ENCODE measurements at places on chromosomes 6 and 20.

- no peak overlapping the region for H3K4me3 ChIP-seq
- no peak for DNase-seq
- no peak overlapping the region for H3K27ac ChIP-seq
- H3K27me3 ChIP-seq = no peaks in the 10 kb centered on the region
Observed at GRCh38 chr6:143513410-143513809, 1.9 kb upstream of the FUCA2 start.

DNA sequence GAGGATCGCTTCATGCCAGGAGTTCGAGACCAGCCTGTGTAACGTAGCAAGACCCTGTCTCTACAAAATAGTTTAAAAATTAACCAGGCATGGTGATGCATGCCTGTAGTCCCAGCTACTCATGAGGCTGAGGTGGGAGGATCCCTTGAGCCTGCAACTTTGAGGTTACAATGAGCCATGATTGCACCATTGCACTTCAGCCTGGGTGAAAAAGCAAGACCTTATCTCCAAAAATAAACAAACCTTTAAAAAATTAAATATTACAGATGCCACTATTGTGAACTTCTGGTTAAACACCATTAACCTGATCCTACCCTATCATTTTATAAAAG lies 116.8 kb downstream of the ARHGAP18 start:
- no peaks in the 10 kb centered on the region for H3K36me3 ChIP-seq
- no peaks in the 10 kb centered on the region for H3K4me1 ChIP-seq
- H3K27me3 ChIP-seq = no peaks in the 10 kb centered on the region
- H3K4me3 ChIP-seq = no peak overlapping the region

DNA sequence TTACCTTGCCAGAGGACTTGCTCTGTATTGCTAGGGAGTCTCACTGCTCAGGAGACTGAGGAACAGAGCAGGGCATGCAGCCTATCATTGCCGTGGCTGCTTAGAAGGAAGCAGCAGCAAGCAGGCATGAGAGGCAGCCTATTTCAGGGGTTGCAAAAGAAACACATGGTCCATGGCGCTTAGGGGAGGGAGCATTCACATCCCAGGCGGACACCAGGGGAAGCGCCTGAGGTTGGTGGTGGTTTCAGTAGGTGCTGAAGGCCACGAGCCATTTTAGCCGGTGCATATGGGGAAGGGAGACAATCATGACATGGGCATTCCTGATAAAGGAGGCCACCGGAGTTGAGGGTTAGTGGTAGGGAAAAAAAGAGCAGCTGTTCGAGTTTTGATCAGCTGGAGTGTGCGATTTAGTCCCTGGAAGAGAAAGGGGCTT lies 20.9 kb downstream of the FARS2 start:
- DNase-seq = no peak
- no peak overlapping the region for H3K27ac ChIP-seq
- no peak overlapping the region for H3K4me3 ChIP-seq
- H3K36me3 ChIP-seq = no peaks in the 10 kb centered on the region
- H3K27me3 ChIP-seq = no peaks in the 10 kb centered on the region
- peaks cover 4% of the 10 kb centered on the region for H3K4me1 ChIP-seq

- H3K27ac ChIP-seq = no peak overlapping the region
- no peak for DNase-seq
- H3K36me3 ChIP-seq = no peaks in the 10 kb centered on the region
- no peak overlapping the region for H3K4me3 ChIP-seq
Observed at GRCh38 chr6:112005013-112005371, 48.9 kb upstream of the CCN6 start.

- DNase-seq = peak; percentile 54
- no peak overlapping the region for H3K4me3 ChIP-seq
Observed at GRCh38 chr6:41439524-41440418, 104.4 kb downstream of the NCR2 start.

DNA sequence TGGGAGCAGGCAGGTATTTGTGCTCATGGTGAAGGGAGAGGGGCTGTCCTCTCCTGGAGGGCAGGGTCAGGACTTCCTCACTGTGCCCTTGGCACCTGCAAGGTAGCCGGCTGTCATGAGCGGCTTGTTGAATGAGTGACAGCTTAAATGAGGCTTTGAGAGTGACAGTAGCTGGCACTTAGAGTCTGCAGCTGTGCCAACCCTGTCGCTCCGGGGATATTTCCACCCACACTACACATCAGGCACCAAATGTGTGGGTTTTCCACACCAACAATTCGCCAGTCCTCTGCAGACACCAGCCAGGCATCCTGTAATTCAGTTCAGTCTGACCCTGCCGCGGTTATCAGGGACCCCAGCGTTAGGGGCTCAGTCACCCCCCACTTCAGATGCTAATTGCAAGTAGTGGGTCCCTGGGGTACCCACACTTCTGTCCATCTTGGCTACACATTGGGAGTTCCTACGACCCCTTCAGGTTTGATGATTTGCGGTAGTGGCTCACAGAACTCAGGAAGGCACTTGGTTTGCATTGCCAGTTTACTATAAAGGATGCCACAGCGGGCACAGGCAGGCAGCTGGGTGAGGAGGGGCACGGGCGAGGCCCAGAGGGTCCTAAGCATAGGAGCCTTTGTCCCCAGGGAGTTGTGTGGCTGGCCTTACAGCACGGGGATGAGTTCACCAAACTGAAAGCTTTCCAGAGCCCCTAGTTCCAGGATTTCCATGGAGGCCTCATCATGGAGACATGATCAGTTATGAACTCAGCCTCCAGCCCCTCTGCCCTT lies 9.1 kb downstream of the MTG2 start:
- no peaks in the 10 kb centered on the region for H3K27me3 ChIP-seq
- DNase-seq = no peak
- H3K4me1 ChIP-seq = no peaks in the 10 kb centered on the region
- H3K4me3 ChIP-seq = no peak overlapping the region
- H3K27ac ChIP-seq = no peak overlapping the region

DNA sequence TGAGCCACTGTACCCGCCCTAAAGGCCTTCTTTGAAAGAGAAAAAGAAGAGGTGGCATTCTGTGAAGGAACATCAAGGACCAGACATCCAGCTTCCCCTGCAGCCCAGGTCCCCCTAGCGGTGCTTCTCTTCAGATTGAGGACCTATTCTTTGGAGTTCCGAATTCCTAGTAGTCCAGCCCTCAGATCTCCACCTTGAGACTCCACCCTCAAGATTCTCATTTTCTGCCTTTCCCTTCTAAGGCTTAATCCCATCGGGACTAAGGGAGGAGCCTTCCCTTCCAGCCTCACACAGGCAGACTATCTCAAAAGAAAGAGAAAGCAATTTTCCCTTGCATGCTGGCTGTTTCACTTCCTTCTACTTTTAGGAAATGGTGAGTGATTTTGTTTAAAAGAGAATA lies 32.5 kb downstream of the MUC22 start:
- peak; percentile 18 for DNase-seq
- no peaks in the 10 kb centered on the region for H3K36me3 ChIP-seq
- H3K4me3 ChIP-seq = no peak overlapping the region

DNA sequence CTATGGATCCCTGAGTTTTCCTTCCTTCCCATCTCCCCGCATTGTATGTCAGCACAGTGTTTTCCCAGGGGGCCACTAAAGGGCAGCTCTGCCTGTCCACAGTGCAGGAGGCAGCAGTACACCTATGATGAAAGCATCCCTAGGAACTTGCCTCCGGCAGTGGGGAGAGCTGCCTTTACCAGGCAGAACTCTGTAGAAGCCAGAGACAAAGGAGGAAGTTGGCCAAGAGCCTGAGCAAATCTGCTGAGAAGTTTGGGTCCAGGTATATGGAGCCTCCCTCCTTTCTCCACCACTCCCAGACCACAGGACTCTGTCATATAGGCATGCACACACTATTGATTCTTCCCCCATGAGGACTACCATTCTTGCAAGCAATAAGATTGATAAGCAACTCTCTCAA lies 282.7 kb downstream of the TBC1D7 start:
- H3K4me3 ChIP-seq = no peak overlapping the region
- H3K4me1 ChIP-seq = no peaks in the 10 kb centered on the region

GRCh38 chr20:34083137-34083536 lies 28.9 kb downstream of the EIF2S2 start:
- H3K27ac ChIP-seq = no peak overlapping the region
- DNase-seq = no peak
- no peaks in the 10 kb centered on the region for H3K27me3 ChIP-seq

GRCh38 chr6:138346302-138347195 lies 31.2 kb upstream of the SMIM28 start:
- no peak for DNase-seq
- no peak overlapping the region for H3K27ac ChIP-seq
- H3K36me3 ChIP-seq = no peaks in the 10 kb centered on the region
- H3K4me1 ChIP-seq = no peaks in the 10 kb centered on the region
- no peaks in the 10 kb centered on the region for H3K27me3 ChIP-seq
- H3K4me3 ChIP-seq = no peak overlapping the region

DNA sequence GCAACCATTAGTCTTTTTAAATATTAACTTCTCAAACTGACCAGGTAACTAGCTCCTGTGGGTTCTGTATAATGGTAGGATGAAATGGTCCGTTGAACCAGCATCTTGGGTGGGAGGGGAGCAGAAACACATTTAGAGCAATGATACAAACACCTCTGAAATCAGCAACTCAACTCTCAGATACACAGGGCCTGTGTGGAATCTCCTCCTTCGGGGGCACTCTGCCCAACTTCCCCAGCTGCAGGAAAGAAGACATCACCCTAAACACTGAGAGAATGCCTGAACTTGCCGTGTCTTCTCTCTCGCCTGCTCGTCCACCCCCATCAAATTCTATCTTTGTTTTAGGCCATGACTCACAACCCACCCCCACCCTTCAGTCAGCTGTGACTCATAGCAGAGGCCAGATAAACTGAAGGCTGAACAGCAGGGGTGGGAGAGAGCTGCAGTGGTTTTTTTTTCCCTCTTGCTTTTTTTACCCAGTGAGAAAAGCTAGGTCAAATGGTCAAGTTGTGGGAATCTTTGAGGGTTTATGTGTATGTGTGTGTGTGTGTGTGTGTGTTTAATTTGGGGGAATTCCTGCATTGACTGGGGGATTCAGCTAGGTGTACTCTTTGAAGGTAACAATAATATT lies 593.4 kb upstream of the JAG1 start:
- H3K4me1 ChIP-seq = no peaks in the 10 kb centered on the region
- H3K4me3 ChIP-seq = no peak overlapping the region
- no peaks in the 10 kb centered on the region for H3K27me3 ChIP-seq

DNA sequence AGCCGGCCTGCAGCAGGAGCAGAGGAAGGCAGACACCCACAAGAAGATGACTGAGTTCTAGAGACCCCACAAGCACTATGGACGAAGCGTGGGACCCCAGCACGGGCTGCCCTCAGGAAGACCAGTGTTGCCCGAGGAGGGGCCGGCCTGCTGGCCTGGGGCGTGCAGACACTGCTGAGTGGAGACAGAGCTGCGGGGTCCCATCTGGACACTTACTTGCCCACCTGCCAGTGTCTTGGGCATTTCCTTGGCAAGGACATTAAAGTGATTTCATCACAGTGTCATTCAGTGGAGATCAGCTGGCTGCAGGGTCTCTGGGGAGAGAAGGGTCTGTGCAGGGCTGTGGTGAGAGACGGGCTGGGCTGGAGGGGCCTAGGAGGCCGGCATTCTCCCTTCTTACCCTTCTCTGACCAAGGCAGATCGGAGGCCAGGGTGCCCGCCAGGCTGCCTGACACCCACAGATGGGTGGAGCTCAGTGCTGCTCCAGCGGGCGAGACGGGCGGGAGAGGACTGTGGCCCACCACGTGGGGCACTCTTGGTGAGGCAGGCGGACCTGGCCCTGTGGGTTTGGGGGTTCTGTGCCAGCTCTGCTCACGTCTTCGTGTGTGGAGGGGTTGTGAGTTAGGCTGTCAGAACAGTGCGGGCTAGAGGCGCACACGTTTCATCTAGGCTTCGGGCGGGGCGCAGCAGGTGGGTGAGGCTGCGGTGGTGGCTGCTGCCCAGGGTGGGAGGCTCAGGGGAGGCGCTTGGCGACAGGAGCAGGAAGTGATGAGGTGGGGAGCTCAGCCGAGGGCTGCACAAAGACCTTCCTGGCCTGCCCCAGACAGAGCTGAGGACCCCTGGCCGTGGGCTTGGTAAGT lies at the start of gene LIME1:
Gene LIME1 (plus strand): TSS at position 806 of the 860 bp plus-strand sequence. CDS start 886 bp downstream, outside the sequence.
- H3K36me3 ChIP-seq = peaks cover 13% of the 10 kb centered on the region
- peak; percentile 74 for DNase-seq
- H3K4me1 ChIP-seq = peaks cover 42% of the 10 kb centered on the region

DNA sequence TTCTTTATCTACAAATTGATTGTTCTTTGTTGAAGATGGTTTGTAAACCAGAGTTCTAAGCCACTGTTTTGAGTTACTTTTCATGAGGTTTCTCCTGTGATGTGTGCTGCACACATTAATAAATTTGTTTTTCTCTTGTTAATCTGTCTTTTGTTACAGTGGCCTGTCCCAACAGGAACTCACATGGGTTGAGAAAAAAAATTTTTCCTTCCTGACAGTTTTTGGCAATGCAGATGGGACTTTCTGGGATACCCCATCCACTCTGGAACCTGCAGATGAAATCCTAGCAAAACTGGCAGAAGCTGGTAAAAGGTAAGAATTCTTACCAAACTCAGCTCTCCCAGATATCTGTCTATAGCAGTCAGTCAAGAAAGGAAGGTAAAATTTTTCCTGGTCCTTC lies 88.1 kb downstream of the CEP162 start:
- no peaks in the 10 kb centered on the region for H3K36me3 ChIP-seq
- H3K4me1 ChIP-seq = no peaks in the 10 kb centered on the region
- no peak overlapping the region for H3K27ac ChIP-seq
- no peak overlapping the region for H3K4me3 ChIP-seq

DNA sequence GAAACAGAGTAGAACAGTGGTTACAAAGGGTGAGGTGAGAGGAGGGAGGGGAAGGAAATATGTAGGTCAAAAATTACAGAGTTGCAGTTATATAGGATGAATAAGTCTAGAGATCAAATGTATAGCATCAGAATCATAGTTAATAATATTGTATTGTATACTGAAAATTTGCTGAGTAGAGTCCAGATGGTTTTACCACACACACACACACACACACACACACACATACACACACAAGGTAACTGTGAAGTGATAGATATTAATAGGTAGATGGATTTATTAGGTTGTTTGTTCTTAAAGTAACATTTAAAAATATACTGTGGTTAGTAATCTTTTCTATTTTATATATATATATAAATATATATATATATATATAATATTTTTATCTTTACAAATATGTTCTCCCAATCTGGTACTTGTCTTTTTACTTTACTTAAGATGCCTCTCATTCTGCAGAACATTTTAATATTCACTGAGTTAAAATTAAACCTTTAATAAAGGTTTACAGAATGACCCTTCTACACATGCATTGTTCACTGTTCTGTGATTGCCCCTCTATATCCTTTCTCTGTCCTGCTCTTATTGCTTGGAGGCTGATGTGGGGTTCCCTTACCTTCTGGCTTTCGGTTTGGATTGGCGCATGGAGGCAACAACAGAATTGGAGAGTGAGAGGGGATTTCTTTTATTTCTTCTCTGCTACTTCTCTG lies 408 bp downstream of the PTCHD4 start:
- H3K4me3 ChIP-seq = no peak overlapping the region
- no peak for DNase-seq
- no peak overlapping the region for H3K27ac ChIP-seq
- no peaks in the 10 kb centered on the region for H3K36me3 ChIP-seq
- H3K4me1 ChIP-seq = no peaks in the 10 kb centered on the region
- no peaks in the 10 kb centered on the region for H3K27me3 ChIP-seq

- DNase-seq = no peak
- no peak overlapping the region for H3K27ac ChIP-seq
- H3K4me3 ChIP-seq = no peak overlapping the region
- no peaks in the 10 kb centered on the region for H3K27me3 ChIP-seq
- H3K4me1 ChIP-seq = no peaks in the 10 kb centered on the region
Observed at GRCh38 chr20:20273286-20273685, 94.6 kb upstream of the INSM1 start.

Measured in CD8-positive, alpha-beta memory T cell (primary cell).